ENCODE measurements at places on chromosomes 1 and 21. TPM values are rescaled to one million over a fixed set of nuclear protein-coding genes. Genes with fewer than 3 reads are reported as not detected.

Gene OR2W3
- total RNA-seq = 1.6 TPM

- H3K4me1 ChIP-seq = peaks cover 5% of the 10 kb centered on the region
- no peak overlapping the region for H3K4me3 ChIP-seq
- H3K27ac ChIP-seq = no peak overlapping the region
Measured at GRCh38 chr1:2184531-2184930, 10.0 kb downstream of the FAAP20 start.

Gene MCOLN2
- 10.1 TPM for total RNA-seq

DNA sequence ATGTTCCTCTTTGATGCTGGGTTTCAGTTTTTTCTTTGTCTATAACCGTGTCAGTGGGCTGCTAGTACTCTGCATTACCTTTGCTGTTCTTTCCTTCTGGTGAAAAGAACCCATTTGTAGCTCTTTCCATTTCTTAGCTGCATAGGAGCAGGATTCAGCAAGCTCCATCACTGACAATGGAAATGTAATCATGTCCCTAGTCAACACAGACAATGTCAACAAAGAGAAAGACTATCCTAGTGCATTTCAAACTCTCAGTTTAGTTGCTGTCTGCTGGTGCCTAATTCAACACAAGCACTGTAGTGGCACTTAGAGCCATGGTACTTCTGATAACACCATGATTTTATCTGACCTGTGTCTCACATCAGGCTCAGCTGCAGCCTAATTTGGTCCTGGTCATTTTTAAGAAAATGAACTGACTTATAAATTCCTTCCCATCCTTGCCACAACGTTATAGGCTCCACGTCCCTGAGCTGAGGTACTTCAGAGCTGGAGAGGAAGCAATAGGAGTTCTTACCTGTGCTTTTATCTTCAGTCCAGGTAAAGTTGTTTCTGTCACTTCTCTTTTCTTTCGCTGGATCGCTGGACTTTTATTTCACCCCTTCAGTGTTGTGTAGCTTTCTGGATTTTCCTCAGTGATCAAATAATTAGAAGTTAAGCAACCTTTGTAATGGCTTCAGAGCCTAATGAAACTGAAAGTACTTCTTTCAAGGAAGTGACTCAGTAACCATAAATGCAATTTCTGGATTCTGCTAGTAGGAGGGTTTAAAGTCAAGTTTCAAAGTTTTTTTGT lies at the start of gene GBP3:
TSS of gene GBP3 (minus strand) at position 700 of the 793 bp plus-strand sequence. CDS start 2,145 bp downstream, outside the sequence.
- H3K4me3 ChIP-seq = peak within 1 kb of the TSS; percentile 57
- peak within 1 kb of the TSS; percentile 86 for H3K27ac ChIP-seq
- H3K36me3 ChIP-seq = peaks cover 11% of the 10 kb centered on the region
- peaks cover 31% of the 10 kb centered on the region for H3K4me1 ChIP-seq
- no peak for DNase-seq

GRCh38 chr21:19908390-19908789 lies 1089.8 kb upstream of the NCAM2 start:
- DNase-seq = no peak
- H3K36me3 ChIP-seq = no peaks in the 10 kb centered on the region
- H3K4me1 ChIP-seq = no peaks in the 10 kb centered on the region
- H3K4me3 ChIP-seq = no peak overlapping the region
- H3K27ac ChIP-seq = no peak overlapping the region

GRCh38 chr1:66439031-66439740 lies 94.8 kb upstream of the SGIP1 start:
- H3K27ac ChIP-seq = peak overlapping the region; percentile 38
- H3K4me1 ChIP-seq = no peaks in the 10 kb centered on the region
- DNase-seq = no peak
- no peaks in the 10 kb centered on the region for H3K36me3 ChIP-seq
- no peaks in the 10 kb centered on the region for H3K27me3 ChIP-seq

Gene YARS1
- 111 TPM for total RNA-seq

- no peak for DNase-seq
- H3K27ac ChIP-seq = no peak overlapping the region
- peaks cover 20% of the 10 kb centered on the region for H3K4me1 ChIP-seq
Measured at GRCh38 chr1:11058595-11059154, 1.1 kb downstream of the SRM start.

GRCh38 chr1:92210701-92211100 lies 7.0 kb upstream of the C1orf146 start:
- no peaks in the 10 kb centered on the region for H3K27me3 ChIP-seq
- H3K36me3 ChIP-seq = no peaks in the 10 kb centered on the region
- no peaks in the 10 kb centered on the region for H3K4me1 ChIP-seq
- H3K27ac ChIP-seq = no peak overlapping the region
- DNase-seq = no peak

GRCh38 chr1:94061513-94062443 lies 59.2 kb downstream of the ABCA4 start:
- H3K4me1 ChIP-seq = peaks cover 36% of the 10 kb centered on the region
- DNase-seq = peak; percentile 72
- no peak overlapping the region for H3K4me3 ChIP-seq
- H3K36me3 ChIP-seq = no peaks in the 10 kb centered on the region

DNA sequence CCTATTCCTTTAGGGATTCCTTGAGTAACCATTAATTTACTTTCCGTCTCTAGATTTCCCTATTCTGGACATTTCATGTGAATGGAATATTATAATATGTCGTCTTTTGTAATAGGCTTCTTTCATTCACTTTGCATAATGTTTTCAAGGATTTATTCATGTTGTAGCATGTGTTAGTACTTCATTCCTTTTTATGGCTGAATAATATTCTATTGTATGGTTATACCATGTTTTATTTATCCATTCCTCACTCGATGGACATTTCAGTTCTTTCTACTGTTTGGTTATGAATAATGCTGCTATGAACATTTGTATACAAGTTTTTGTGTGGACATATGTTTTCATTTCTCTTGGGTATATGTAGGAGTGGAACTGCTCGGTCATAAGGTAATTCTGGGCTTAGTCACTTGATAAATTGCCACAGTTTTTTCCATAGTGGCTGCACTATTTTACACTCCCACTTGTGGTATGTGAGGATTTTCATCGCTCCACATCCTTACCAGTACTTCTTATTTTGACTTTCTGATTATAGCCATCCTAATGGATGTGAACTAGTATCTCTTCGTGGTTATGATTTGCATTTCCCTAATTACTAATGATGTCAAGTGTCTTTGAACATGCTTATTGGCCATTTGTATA lies 17.7 kb downstream of the PPP2R5A start:
- peaks cover 6% of the 10 kb centered on the region for H3K36me3 ChIP-seq
- no peak overlapping the region for H3K27ac ChIP-seq
- H3K4me1 ChIP-seq = peaks cover 8% of the 10 kb centered on the region
- no peaks in the 10 kb centered on the region for H3K27me3 ChIP-seq

DNA sequence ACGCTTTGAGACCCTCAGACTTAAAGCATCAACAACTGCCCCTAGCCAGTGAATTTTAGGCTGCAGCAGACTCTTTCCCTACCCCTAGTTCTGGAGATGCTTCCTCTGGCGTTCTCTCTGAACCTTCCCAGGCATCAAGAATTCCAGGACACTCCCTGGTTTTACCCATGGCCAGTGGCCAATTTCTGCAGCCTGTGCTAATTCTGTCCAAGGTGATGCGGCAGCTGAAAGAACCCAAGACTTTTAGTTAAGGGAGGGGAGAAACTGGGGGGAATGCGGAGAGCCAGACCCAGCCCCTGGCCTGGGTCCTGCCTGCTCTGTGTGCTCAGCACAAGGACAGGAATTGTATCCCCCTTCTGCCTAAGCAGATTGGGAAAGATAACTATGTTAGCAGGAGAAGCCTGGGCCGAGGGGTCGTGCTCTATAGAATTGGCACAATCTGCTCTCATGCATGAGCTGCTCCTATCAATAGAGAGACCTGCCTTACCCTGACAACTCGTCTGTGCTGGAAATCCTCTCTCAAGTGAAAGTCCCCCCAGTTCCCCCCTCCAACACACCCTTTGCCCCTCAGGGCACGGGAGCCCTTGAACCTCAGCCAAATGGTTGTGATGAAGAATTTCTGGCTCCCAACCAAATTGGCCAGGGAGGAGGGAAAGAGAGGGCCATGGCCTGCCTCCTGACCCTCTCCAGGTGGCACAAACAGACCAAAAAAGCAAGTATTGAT lies 5.4 kb upstream of the GJA8 start:
- H3K4me1 ChIP-seq = no peaks in the 10 kb centered on the region
- no peak overlapping the region for H3K27ac ChIP-seq
- no peaks in the 10 kb centered on the region for H3K36me3 ChIP-seq
- H3K4me3 ChIP-seq = no peak overlapping the region
- no peak for DNase-seq
- no peaks in the 10 kb centered on the region for H3K27me3 ChIP-seq

DNA sequence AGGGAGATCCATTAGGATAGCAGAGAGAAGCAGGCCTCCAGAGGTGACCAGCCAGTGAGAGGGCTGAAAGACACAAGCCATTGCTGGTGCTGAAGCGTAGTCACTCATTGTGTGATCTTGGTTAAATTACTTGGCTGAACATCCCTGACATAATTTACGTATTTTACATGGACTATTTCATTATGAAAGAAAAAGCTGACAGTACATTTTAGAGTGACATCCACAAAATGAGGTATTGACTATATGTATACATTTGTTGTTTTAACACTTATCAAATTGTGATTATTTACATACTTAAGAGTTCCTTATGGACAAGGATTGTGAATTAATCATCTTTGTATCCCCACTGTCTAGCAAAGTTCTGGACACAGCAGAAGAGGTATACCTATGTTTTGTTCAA lies 14.9 kb downstream of the DESI2 start:
- no peak overlapping the region for H3K27ac ChIP-seq
- DNase-seq = no peak
- H3K4me1 ChIP-seq = peaks cover 30% of the 10 kb centered on the region
- H3K27me3 ChIP-seq = no peaks in the 10 kb centered on the region
- no peak overlapping the region for H3K4me3 ChIP-seq
- H3K36me3 ChIP-seq = no peaks in the 10 kb centered on the region

DNA sequence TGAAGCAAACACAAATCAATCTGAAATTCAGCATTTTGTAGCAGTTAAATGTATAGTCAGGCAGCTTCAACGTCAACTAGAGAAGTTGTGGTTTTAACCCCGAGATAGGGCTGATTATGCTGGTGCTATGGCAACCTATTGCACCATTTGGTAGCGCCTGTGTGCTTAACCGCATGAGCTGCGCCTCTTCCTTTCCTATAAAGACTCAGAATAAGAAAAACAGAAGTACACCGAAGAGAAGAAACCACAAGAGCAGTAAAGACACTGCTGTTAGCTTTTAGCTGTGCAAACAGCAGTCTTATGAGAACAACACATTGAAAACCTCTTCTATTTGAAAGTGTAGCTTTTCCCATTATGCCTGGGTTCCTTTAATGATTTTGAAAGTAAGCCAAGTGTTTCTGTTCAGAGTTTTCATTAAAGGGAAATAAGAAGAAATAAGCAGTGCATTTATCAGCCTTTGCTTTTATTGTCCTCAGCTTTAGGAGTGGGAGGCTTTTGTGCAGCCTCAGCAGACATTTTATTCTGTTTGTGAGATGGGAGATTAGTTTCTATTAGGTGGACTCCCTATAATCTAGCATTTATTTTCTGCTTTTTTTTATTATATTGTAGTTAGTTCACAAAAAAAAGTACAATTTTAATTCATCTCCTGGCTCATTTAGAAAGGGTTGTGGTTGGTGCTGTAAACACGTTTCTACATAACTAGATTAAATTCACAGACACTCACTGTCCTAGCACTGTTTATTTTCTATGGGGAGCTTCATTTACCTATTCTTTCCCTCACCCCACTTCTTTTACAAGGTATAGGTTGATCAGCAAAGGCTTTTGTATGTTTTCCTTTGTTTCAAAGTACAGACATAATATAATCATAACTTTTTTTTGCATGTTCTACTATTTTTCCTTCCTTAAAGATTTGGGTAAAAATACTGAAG lies 43.3 kb downstream of the PTPRC start:
- peak overlapping the region; percentile 71 for H3K27ac ChIP-seq
- no peaks in the 10 kb centered on the region for H3K27me3 ChIP-seq
- DNase-seq = peak; percentile 67
- no peaks in the 10 kb centered on the region for H3K36me3 ChIP-seq

- H3K4me1 ChIP-seq = peaks cover 32% of the 10 kb centered on the region
- H3K27ac ChIP-seq = no peak overlapping the region
- peaks cover 46% of the 10 kb centered on the region for H3K36me3 ChIP-seq
- no peak overlapping the region for H3K4me3 ChIP-seq
Measured at GRCh38 chr1:52059321-52059720, 3.2 kb downstream of the BTF3L4 start.

Gene PDC
- total RNA-seq = not detected

Gene ENAH
- total RNA-seq = 67.4 TPM

GRCh38 chr21:45524756-45525152 lies 17.5 kb downstream of the SLC19A1 start:
- peaks cover 6% of the 10 kb centered on the region for H3K36me3 ChIP-seq
- DNase-seq = no peak
- no peak overlapping the region for H3K4me3 ChIP-seq
- no peaks in the 10 kb centered on the region for H3K27me3 ChIP-seq
- no peak overlapping the region for H3K27ac ChIP-seq

DNA sequence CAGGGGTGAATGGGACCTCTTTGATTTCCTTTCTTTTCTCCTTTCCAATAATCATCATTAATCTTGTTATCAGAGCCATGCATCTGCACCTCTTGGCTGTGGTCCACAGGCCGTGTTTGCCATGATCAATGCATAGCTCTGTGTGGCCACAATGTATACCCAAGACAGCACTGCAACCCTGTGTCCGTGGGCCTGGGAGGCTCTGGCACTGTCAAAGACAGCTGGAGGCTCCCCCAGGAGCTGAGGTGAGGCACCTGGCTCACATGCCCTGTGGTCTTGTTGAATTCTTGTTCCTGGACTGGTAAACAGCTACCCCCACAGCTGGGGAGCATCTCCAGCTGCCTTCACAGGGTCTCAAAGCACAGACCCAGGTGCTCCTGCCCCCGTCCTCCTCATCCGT lies 67.2 kb upstream of the SELENON start:
- H3K27ac ChIP-seq = no peak overlapping the region
- H3K4me3 ChIP-seq = no peak overlapping the region
- DNase-seq = peak; percentile 17
- no peaks in the 10 kb centered on the region for H3K27me3 ChIP-seq
- no peaks in the 10 kb centered on the region for H3K36me3 ChIP-seq

DNA sequence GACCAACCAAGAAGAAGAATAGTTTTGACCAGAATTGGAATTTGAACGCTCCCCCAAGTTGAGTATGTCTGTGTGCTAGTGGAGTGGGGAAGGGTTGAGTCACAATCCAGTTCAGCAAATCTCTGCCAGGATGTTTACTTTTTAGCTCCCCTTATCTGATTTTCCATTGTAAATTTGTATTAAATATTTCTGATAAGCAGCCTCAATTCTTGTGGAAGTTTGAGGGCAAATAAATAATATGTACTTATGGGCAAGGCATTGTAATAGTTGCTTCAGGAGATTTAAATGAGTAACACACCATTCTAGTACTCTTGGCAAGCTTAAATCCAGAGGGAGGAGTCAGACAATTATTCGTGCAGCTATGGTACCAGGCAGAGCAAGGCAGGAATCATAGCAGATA lies 14.4 kb downstream of the CXADR start:
- H3K4me1 ChIP-seq = no peaks in the 10 kb centered on the region
- H3K27ac ChIP-seq = no peak overlapping the region
- H3K36me3 ChIP-seq = no peaks in the 10 kb centered on the region
- no peak for DNase-seq
- H3K27me3 ChIP-seq = no peaks in the 10 kb centered on the region
